NCI-H2171 (cell line): ENCODE measurements at places on chromosomes 3 and 15.
A peak's percentile ranks its signal among the peaks of the same experiment; 100 is the strongest.

DNA sequence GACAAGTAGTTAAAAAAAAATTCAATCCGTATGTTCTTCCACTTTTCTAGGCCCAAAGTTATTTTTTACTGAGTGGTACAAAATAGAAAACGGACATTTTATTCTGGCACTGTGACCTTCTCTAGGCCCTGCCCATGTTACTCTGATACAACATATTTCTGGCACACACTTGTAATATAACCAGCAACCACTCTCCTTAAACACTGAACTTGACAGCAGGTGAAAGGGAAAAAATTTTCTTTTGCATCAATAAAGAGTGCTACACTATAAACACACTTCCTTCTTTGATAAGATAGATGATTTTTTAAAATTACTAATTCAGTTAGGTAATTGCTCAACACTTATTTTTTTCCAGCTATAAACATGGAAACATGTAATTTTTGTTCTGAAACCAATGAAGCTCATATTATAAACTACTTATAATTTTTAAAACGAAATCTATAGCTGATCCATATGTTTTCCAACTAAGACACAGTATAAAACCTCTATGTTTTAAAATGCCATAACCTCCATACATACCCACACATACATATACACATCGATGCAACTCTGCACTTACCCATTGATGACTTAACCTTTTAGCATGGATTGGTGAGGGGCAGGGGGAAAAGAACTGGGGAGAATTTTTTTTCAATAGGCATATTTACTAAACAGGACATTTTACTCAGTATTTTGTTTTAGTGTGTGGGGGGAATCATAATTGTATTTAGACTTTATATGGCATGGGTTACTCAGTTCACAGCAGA lies 5.3 kb upstream of the CTNNB1 start:
- no peak for DNase-seq

GRCh38 chr15:59280855-59281254 lies 74.2 kb downstream of the LDHAL6B start:
- no peak for DNase-seq

- DNase-seq: peak; percentile 70
Observed at GRCh38 chr15:71114887-71115566, at the start of gene THSD4. Gene THSD4 (plus strand): TSS chr15:71115471.

DNA sequence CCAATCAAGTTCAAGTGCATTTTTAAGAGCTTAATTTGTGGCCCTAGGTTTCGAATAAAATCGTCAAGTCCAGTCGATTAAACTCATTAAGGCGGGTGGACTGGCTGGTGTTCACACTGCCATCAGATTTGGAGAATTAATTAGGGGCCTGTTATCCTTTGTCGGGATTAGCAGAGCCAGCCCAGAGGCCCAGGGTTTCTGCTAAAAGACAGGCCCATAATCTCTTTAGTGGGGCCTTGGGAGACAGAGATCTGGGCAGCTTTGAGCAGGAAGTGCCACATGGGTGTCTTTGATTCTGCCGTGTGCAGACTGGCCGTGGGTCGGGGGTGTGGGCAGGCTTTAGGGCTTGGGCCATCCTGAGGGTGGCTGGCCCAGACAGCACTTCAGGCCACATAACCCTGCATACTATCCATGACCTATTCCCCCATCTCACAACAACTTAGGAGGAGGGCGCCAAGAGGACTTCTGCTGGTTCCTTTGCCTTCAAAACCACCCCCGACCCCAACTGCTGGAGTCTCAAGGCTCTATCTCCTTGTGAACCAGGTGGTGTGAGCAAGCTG lies 94.7 kb downstream of the PLXNA1 start:
- no peak for DNase-seq

GRCh38 chr3:194313560-194314387 lies 37.4 kb downstream of the CPN2 start:
- DNase-seq: no peak

- DNase-seq: no peak
Observed at GRCh38 chr15:99445272-99445850, 120.4 kb upstream of the MEF2A start.

DNA sequence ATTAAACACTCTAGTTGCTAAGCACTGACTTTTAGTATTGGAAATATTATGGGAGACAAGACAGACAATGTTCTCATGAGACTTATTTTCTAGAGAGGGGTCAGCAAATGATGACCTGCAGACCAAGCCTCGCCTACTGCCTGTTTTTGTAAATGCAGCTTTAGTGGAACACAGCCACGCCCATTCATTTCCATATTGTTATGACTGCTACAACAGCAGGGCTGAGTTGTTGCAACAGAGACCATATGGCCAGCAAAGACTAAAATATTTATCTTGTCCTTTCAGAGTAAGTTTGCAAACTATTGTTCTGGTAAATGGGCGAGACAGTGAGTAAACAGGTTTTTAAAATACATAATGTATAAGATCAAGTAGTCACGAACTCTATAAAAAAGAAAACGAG lies 570.2 kb downstream of the NTRK3 start:
- DNase-seq: no peak

GRCh38 chr3:100697723-100698285 lies 11.5 kb upstream of the TFG start:
- no peak for DNase-seq

DNA sequence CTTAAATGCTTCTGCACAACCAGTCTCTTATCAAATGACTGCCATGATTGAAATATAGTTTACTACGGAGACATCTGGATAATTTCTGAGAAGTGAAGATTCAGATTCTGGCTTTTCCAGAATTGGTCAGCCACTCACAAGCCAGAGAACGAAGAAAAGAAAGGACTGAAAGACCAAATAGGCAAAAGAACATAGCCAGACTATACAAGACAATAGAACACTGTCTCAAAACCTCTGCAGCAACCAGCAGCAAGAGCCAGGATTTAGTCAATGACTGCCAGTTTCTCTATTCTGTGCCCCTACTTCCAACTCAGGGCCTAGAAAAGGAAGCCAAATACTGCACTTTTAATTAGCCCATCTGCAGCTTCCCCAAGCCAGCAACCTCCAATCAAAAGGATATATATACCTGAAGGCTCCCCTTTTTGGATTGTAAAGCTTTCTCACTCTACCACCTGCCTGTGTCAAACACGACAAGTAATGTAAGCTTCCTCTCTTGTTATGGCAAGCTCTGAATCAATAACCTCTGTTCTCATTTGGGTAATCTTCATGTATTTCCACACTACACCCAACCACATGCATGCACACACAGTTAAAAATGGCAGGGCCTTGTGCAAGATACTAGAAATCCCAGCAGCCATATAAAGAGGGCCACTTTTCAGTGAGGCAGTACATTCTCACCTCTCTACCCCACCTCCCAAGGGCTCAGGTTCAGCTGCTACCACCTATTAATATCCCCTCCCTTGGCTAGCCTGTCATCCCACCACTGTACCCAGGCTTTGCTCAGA lies 97.1 kb downstream of the ERC2 start:
- DNase-seq: no peak

DNA sequence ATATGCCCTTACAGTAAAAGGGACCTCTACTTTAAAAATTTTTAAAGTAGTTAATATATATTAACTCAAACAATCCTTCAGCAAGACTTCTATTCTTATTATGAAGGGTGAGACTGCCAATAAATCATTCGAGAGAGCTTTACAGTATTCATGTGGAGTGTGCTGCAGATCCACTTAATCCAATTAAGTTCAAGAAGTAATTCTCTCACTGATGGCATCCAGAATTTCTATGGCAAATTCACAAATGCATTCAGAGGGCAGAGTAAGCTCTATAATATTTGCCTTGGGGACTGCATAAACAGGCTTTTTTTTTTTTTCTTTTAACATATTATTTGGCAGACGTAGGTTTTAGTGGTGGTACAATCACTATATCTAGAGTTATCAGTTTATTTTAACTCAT lies 692.0 kb downstream of the NLGN1 start:
- DNase-seq: no peak

GRCh38 chr3:59832241-59832640 lies 782.4 kb upstream of the CFAP20DC start:
- no peak for DNase-seq

GRCh38 chr15:92669432-92669831 lies 13.9 kb upstream of the FAM174B start:
- DNase-seq: no peak

DNA sequence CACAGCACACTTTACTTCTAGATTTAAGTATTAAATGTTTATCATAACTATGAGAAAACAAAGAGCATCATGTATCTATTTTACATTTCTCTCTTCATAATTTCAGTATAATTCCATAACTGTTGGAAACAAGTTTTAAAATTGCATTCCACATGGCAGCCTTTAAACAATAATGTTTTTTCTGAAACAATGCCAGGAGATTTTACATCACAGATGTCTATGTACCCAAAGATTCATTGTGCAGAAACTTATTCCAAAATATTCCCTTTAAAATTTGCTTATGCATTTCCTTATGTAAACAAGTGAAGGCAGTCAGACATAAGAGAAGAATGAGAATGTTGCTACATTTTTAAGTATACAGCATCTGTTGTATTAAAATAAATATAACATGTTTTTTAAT lies 324.9 kb upstream of the COL8A1 start:
- no peak for DNase-seq

GRCh38 chr15:39455471-39455991 lies 125.3 kb upstream of the THBS1 start:
- peak; percentile 61 for DNase-seq

DNA sequence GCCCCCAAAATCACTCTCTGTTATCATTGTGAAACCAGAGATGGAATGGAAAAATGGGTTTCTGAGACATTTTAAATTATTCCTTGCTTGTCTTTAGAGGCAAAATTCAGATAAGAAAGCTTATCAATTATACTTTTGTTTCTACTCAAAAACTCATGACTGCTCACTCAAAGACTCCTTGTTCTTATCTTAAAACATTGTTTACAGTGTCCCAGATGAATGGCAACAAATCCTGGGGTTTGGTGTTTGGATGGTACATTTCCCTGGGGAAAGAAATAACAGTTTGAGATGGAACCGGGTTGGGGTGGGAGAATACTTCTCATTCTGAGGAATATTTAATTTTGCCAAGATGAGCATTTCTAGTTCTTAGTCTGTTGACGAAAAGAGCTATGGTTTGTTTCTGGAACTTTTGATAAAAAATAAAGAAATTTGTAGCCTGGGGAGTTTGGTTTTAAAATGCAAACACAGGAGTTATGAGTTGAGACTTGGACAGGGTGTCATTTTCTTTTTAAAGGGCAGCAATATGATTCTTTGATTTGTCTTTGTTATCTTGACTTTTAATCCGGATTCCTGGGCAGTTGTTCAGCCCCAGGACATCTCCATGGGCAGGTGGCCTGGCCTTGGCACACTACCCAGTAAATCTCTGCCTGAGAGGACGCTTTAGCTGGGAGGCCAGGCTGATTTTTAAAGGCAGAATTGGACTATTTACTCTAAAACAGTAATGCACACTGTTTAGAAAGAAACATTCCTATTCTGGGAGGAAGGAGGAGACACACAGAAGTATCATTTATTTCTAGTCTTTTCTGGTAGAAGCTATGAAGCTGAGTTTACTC lies 32.4 kb downstream of the BTD start:
- DNase-seq: no peak

- no peak for DNase-seq
Observed at GRCh38 chr3:194497799-194498575, 11.2 kb upstream of the ATP13A3 start.

DNA sequence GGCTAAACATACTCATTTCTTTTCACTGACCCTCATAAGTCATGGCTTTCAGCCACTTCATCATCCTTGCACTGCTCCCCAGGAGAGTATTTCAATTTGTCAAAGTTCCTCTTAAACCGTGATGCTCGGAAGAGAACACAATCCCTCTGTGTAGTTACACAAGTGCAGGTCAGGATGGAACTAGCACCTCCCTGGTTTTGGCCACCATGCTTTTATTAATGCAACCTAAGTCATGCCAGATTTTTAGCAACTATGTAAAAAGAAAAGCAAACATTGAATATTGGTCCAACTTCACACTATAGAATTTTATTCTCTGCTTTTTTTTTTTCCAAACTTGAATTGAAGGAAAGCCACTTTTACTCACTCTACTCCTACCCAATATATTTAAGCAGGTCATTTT lies 45.2 kb downstream of the CNTN6 start:
- no peak for DNase-seq

- DNase-seq: no peak
Observed at GRCh38 chr3:151182349-151183079, 20.5 kb downstream of the GPR171 start.

- DNase-seq: no peak
Observed at GRCh38 chr3:55818485-55818884, 331.4 kb upstream of the WNT5A start.

DNA sequence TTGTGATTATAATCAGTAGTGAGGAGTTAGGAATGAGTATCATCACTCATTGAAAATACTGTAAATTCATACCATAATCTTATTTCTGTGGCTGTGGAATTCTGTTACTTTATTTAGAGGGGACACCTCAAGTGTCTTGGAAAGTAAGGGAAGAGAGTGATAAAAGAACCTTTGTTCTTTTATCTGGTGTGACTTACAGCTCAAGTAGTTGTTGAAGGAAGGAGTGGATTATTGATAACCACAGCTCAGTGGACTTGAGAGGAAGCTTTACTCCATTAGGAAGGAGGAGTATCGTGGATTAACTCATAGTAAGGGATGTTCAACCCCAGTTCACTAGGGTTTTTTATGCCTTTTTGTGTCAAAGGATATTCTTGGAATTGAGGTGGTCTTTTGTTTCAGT lies 32.2 kb upstream of the FAH start:
- DNase-seq: no peak

- DNase-seq: no peak
Observed at GRCh38 chr3:31636694-31637442, 104.1 kb downstream of the STT3B start.

GRCh38 chr3:157586293-157586692 lies 83.1 kb upstream of the VEPH1 start:
- no peak for DNase-seq

DNA sequence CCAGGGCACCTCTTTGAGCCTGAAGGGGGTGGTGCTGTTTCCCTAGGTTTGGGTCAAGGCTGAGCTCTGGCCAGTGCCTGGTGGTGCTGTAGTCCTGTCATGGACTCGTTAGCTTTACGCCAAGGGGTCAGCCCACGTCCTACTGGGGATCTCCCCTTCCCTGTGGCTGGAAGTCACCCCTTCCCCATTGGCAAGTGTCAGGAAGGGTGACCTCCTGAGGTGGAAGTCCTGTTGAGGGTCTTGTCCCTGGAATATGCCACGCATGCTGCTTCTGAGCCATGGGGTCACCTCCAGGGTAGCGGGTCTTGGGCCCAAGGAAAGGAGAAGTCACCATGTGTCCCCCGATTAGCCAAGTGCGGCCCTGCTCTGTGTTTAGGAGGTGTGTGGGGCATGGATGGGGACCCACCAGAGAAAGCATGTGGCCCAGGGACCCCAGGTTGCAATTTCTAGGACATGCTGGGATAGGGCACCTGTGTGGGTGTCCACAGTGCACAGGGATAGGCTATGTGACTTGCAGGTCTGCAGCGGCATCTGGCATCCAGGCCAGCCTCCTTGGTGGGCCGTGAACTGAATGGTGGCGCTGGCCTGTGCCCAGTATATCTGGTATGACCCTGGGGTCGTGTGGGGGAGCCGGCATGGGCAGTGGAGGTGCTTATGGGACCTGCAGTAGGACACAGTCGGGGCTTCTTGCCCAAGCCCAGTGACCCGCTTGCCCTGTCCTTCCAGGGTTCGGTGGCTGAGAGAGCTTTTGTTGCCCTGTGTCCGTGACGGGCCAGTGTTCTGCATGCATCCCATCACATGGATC lies 226.7 kb downstream of the SNRPN start:
- DNase-seq: no peak
